ENCODE measurements at places on chromosomes 4 and X.

GRCh38 chr4:85615952-85616351 is 141.0 kb downstream of the ARHGAP24 start:
- DNase-seq = no peak

GRCh38 chrX:106201502-106202178 is 33.5 kb downstream of the PWWP3B start:
- no peak for DNase-seq

GRCh38 chr4:139419388-139419914 is 34.5 kb upstream of the RAB33B start:
- no peak for DNase-seq

DNA sequence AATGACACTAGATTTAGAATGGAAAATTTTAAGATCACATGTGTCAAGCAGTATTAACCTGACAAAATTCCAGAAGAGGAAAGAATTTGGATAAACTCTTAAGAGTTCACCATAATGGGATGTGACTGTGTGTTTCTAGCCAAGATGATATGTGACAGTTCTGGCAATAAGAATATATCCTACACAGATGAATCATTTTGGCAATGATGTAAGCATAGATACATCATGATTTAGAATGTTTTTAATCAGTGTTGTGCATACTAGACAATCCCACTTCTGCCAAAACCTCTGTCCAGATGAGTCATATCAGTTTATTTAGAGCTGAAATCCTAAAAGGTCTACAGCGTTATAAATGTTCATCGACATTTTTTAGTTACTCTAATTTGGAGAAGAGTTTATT is 48.8 kb downstream of the PTCHD1 start:
- no peak for DNase-seq

GRCh38 chr4:169158046-169158445 is 112.7 kb downstream of the SH3RF1 start:
- no peak for DNase-seq

DNA sequence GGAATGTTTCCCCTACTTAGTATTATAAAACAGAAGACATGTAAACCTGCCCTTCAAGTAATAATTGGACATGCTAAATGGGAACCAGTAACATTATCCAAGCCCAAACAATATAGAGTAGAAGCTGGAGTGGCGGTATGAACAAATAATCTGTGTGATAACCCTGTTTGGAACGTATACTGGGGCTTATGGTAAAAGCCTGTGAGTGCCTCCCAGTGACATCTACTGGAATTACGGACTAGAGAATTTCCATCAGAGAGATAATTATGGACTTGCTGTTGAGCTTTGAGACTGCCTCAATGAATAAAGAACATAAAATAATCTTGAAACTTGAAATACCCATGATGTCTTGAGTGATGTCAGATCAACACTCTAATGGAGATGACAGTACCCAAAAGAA is 406.3 kb upstream of the GRIA3 start:
- no peak for DNase-seq

GRCh38 chr4:140186082-140186438 is 32.1 kb upstream of the MAML3 start:
- DNase-seq = no peak

GRCh38 chrX:149819371-149819770 is 37.6 kb downstream of the MAGEA9 start:
- no peak for DNase-seq

DNA sequence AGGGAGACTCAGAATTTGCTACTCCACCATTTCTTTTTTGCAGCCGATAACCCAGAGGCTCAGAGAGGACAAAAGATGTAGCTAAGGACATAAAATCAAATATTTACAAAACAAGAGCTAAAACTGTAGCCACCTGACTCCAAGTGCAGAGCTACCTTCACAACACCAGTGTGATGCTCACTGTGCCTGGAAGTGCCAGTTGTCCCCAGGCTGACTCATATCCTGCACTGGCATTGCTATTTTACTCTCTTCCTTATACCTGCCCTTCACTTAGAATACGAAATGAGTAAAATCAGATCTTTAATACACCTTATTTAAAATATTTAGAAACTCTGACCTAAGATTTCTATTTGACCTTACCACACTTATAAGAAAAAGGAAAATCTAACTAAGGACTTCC is 39.5 kb downstream of the SLC7A11 start:
- no peak for DNase-seq

DNA sequence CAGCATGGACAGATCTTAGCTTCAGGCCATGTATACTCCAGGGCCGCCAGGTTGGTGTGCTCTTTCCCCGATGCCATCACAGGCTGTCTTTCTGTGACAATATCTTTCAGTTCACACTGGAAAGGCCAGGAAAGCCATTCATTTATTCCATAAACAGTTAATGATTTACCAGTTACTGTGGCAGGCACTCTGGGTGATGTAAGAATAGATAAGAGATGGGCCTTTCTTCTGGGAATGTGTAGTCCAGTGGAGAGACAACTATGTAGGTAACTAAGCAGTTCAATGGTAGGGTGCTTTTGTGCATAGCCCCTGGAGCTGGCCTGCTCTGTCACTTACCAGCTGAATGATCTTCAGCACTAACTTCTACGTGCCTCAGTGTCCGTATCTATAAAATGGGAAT is 46.3 kb upstream of the LEF1 start:
- DNase-seq = no peak

Measured in NCI-H446 treated with DMSO at 0.1 percent for 48 hours (cell line).